Dermis lymphatic vessel endothelial cell (primary cell): ENCODE measurements at places on chromosomes 7 and 10. TPM values are rescaled to one million over a fixed set of nuclear protein-coding genes. Genes with fewer than 3 reads are reported as not detected.

Gene CFAP69
- total RNA-seq, result 0.76 and 3.0 TPM in 2 replicates

Gene CFAP43
- 0.17 TPM in 1 of 2 replicates, not detected in the other for total RNA-seq

Gene TCAF2
- total RNA-seq, result 2.9 and 3.8 TPM in 2 replicates

Gene SCD
- total RNA-seq, result 24.5 and 42.6 TPM in 2 replicates

Gene ICA1
- 44.1 and 54.1 TPM in 2 replicates for total RNA-seq

Gene VAX1
- not detected in 2 replicates for total RNA-seq

Gene PRPS1L1
- not detected in 2 replicates for total RNA-seq

Gene ACSM6
- total RNA-seq, result not detected in 2 replicates

Gene CPA2
- not detected in 2 replicates for total RNA-seq

Gene ENKUR
- total RNA-seq, result 0.22 and 0.60 TPM in 2 replicates
